Left colon (tissue), 2 donors: ENCODE measurements at places on chromosomes 5 and 9.

DNA sequence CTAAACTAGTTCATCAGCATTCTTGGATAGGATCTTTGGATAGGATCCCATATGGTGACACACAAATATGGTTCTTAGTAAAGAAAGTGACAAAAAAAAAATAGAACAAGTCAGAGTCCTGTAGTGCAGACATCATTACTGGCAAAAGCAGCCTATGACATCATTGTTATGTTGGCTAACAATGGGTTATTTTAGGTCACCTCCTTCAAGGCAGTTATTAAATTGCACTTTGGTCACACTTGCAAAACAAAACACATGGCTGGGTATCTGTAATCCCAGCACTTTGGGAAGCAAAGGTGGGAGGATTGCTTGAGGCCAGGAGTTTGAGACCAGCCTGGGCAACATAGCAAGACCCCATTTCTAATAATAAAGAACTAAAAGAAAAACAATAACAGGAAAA lies 185.9 kb downstream of the KIAA0825 start:
- no peak for DNase-seq

- no peak for DNase-seq
Observed at GRCh38 chr5:180199390-180199789, 9.6 kb downstream of the RASGEF1C start.

DNA sequence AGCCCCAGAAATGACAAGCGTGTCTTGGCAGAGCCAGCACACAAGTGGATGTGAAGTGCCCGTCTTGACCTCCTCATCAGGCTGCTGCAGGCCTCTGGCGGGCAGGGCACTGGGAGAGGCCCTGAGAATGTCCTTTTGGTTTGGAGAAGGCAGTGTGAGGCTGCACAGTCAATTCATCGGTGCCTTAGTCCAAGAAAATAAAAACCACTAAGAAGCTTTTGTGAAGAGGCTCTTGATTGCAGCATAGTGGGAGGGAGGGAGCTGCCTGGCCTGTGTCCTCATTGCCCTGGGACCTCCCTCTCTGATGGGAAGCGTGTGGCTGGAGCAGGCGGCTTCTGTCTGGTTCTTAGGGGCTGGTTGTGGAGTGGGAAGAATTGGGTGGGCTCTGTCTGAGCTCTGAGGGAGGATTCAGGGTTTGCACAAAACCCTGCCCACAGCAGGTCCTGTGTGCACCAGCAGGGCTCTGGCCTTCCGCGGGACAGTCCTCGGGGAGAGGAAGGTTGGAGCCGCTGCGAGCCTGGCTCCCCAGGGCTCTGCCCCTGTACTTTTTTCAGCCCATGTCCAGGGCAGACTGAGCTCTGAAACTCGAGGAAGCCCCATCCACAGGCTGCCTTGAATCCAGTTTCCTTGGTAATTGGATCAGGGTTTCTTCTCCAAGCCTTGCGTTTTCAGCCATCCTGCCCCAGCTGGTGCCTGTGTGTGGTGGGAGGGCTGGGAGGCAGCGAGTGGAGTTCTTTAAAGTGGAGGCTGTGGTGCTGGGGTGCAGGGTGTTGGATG lies 1.1 kb downstream of the HRCT1 start:
- DNase-seq: no peak

- peak; percentile 23 for DNase-seq
Observed at GRCh38 chr5:135445306-135445985, 1.7 kb downstream of the DCANP1 start.

DNA sequence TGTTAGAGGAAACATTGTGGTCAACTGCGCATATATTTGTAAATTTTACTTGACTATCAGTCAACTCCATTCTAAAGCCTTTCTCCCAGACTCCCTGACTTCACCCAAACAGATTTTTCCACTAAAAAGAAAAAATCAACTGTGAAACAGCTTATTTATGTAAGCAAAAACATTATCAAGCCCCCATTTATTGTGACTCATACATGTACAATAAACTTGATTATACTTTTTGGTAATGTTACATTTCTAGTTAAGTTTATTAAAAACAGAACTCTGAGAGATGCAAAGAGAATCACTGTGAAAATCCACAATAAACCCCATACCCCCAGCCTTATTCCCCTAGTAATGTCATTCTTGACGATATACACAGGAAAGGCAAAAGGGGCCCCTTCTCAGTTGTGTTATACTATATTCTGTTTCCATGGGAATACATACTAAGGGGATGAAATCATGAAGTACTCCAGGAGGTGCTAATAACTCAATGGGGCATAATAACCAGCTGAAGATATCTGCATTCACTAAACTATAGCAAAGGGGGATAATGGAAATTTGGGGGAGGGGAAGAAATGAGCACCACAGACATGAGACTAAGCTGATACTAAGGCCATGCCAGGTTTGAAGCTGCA lies 616.0 kb downstream of the ACTL7B start:
- no peak for DNase-seq

GRCh38 chr5:181221105-181221791 lies 1.8 kb upstream of the TRIM41 start:
- DNase-seq: peak; percentile 34

- DNase-seq: no peak
Observed at GRCh38 chr5:91187032-91187431, 196.1 kb downstream of the ARRDC3 start.

- no peak for DNase-seq
Observed at GRCh38 chr9:136862849-136863622, 3.1 kb downstream of the EDF1 start.

DNA sequence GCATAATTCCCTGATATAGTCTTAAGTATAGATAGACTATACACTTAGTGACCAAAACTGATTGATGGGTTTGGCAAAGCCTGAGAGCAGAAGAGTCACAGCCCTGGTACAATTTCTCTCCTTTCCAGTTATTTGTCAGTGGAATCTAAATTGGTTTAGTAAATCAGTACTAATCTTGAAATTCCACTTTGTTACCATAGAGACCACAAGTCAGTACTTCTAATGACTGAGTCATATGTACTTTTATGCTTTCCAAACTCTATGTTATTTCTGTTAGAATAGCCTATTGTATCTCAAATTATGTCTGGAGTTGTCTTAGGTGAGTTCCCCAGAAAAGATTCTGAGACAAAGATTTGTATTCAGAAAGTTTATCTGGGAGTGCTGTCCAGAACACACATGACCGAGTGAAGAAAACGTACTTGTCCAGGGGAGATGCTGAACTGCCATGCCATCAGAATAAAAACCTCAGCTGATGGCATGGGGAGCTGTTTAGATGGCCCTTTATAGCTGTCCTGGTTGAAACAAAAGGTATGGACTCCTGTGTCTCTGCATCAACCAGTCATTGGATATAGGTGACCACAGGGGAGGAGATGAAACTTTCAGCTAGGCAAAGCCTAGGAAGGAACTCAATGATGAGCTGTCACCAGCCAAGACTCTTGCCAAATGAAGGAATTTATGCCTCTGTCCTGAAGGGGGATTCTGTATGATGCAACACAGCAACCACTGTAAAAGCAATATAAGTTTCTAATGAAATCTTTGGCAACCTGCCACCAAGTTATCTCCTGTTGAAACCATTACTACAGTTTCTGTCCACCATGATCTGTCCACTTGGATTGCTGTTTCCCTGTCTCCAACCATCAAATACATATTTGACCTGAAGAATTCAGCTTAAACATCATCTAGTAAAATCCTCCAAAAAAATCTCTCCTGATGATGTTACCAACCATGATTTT lies 18.0 kb upstream of the SMC2 start:
- no peak for DNase-seq

GRCh38 chr9:76602199-76602598 lies 143.2 kb downstream of the GCNT1 start:
- no peak for DNase-seq

DNA sequence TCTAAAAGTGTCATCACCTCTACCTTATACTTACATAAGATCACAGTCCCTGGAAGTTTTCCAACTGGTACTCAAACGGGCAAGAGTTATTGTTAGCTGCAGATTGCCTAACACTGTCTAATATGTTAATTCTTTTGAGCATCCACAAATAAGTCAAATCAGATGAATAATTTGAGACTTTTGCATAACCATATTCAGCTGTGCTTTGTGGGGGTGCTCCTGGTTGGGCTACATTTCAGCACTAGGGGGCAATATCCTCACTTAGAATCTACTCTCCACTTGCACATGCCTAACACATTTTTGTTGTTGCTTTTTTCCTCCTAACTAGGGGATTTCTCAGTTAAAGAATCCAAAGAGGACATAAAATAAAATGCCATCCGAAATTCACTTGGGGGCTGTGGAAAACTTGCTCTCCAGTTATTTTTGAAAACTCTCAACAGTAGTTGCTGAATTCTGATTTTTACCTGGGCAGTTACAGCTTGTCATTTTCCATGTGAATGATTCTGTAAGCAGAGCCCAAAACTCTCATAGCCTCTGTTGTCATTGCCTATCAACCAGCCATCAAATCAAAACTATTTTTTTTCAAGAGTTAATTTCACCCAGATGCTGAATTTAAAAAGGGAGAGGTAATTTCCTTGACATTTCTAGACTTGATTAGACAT lies 71.5 kb downstream of the TRIM36 start:
- DNase-seq: peak; percentile 16

DNA sequence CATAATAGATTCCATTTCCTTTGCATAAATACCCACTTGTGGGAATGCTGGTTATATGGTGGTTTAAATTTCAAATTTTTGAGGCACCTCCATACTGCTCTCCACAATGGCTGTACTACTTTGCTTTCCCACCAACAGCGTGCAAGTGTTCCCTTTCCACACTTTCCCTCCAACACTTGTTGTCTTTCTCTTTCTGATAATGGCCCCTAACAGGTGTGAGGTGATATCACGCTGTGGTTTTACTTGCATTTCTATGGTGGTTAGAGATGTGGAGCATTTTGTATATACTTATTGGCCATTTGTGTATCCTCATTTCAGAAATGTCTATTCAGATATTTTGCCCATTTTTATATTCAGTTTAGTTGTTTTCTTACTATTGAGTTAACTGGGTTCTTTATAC lies 34.6 kb downstream of the CTSL start:
- no peak for DNase-seq

DNA sequence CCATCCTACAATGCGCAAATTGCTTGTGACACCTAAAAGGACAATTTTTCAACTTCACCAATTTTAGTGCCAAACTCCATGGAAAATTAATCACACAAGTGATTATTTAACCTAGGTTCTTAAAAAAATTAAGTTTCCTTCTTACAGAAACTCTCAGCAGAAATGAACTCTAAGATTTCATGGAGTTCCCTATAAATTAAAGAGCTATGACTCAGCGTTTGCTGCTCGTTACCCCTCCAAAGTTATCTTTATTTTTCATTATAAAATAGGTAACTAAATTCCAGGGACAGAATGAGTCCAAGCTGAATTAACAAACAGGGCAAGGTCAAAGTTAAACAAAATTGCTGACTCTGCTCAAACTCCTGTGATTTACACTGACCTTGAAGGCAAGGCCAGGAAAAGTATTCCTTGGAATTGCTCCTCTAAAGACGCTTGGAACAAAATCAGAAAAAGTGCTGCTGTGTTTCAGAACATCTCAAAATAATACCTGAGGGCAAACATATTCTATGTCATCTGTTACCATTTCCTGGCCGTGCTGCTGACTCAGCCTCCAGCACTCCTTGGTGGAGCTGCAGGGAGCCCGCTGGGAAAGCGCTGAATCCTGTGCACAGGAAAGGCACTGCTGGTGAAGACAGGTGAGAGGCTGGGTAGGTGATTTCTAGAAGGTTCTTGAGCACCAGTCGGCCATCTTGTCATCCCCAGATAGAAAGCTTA lies 2.5 kb upstream of the CMBL start:
- DNase-seq: peak; percentile 73

- no peak for DNase-seq
Observed at GRCh38 chr9:82923092-82923911, 139.6 kb downstream of the RASEF start.

- no peak for DNase-seq
Observed at GRCh38 chr5:1348986-1349245, 4.0 kb upstream of the CLPTM1L start.

GRCh38 chr5:180589771-180590542 lies 1.3 kb downstream of the SCGB3A1 start:
- DNase-seq: no peak

- DNase-seq: no peak
Observed at GRCh38 chr5:125004009-125004408, 257.6 kb upstream of the ZNF608 start.

DNA sequence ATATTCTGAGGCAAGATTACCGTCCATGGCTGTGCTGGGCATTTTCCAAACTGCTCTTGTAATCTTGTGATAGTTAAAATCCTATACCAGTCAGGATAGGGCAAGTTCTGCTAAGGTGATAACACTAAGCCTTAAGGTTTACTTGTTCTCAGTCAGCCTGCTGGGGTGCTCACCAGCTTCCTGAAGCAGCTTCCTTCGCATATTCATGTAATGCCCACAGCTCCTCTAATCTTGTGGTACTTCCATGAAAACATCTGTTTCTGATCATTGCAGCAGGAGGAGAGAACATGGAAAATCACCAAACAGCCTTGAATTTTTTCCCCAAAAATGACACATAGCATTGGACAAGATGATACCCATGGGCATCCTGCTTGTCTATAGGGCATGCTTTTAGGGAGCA lies 473.2 kb downstream of the MED10 start:
- DNase-seq: no peak

DNA sequence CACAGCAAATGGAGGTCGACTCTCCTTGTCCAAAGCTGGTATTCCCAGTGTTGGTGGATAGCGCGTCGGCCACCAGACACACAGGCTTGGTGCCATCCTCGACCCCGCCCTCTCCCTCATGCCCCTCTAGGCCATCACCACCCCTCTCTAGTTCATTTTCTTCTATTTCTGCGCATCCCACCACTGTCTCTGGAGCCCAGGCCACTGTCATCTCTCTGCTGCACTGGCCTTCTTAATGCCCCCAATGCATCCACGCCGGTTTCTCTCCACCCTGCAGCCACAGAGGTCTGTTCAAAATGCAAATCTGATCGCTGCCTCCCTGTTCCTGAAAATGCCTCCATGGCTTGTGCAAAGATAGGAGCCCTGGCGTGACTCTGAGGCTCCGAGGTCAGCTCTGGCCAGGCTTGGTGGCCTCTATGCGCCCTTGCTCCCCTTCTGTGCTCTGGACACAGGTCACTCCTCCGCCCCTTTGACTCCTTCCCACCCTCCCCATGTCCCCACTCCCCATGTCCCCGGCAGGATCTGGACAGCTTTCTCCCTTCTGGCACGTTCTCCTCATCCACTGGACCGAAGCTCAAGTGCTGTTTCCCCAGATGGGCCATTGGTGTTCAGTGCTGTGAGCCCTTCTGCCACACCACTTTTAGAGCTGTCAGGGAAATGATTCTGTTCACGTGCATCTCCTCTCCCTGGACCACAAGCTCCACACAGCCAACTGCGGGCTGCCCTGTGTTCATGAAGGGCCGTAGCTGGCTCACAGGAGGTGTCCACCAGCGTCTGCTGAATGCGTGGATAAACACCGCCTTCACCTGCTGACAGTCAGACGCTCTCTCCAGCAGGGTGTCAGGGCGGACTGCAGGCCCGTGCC lies 59.5 kb upstream of the RNF130 start:
- no peak for DNase-seq

- DNase-seq: no peak
Observed at GRCh38 chr9:37593883-37594448, 1.6 kb upstream of the TOMM5 start.

DNA sequence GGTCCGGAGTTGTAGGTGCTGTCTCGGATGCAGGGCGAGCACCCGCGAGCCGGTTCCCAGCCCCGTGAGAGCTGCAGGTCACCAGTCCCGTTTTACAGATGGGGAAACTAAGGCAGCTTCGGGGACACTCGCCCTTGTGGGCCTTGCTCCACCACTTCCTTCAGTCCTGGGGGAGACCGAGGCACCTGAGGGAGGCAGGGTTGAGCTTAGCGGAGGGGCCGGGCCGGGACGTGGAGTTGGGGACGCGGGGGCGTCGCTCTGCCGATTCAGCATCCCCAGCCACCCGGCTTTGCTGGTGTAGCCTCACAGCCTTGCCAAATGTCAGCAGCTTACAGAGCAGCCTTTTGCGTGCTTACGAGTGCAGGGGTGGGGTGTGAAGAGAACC lies 530 bp downstream of the BBLN start:
- peak; percentile 37 for DNase-seq
